M059J (cell line): ENCODE measurements at places on chromosomes 5 and 9. TPM values are rescaled to one million over a fixed set of nuclear protein-coding genes. Genes with fewer than 3 reads are reported as not detected.

GRCh38 chr5:135206862-135207261, 172.8 kb upstream of the PITX1 start:
- DNase-seq, result no peak

GRCh38 chr5:86461169-86461956, 156.4 kb upstream of the COX7C start:
- DNase-seq, result peak; percentile 26

- DNase-seq, result peak; percentile 38
These were observed 202.4 kb upstream of the TBC1D2 start for GRCh38 chr9:98457726-98458370.

DNA sequence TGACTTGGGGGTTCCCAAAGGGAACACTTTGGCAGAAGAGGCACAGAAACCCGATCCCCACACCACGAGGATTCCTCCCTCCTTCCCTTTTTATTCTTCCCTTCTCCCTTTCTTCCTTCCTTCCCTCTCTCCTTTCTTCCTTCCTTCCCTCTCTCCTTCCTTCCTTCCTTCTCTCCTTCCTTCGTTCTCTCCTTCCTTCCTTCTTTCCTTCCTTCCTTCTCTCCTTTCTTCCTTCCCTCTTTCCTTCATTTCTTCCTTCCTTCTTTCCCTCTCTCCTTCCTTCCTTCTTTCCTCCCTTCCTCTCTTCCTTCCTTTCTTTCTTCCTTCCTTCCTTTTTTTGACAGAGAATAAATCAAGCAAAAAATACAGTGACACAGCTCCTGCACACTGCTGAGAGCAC, 168.0 kb upstream of the NFIL3 start:
- no peak for DNase-seq

IFNB1 gene
- total RNA-seq, result 0.52 TPM in 1 of 2 replicates, not detected in the other

GRCh38 chr9:136189394-136190236, 15.3 kb downstream of the LHX3 start:
- no peak for DNase-seq

DNA sequence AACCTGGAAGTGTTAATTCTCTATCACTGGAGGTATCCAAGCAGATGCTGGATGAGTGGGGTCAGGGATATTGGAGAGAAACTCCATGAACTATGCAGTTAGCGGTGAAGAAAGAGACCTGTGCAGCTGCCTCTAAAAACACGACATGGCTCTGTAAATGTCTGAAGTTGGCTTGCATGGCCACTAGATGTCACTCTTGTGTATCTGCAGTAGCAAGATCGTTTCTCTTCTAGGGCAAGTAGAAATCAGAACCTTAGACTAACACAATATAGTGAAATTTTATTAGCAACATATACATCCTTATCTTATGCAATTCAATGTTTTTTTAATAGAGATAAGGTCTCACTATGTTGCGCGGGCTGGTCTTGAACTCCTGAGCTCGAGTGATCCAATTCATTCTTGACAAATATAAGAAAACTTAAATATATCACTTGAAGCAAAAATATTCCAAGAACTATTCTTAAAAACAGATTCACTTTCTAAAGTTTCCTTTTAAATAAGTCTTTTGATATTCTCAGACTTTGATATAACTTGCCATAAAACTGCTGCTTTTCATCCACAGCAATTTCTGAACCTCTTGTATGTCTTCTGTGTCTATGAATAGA, 2.9 kb downstream of the OR2S2 start:
- peak; percentile 76 for DNase-seq

AK6 gene
- total RNA-seq, result 48.9 and 51.6 TPM in 2 replicates

- peak; percentile 71 for DNase-seq
These were observed 567.6 kb upstream of the ADAMTS16 start for GRCh38 chr5:4572311-4573100.

PCDHB9 gene
- 1.6 and 9.3 TPM in 2 replicates for total RNA-seq

GRCh38 chr9:8287501-8287900, 487.9 kb upstream of the DMAC1 start:
- DNase-seq, result no peak

CNOT8 gene
- total RNA-seq, result 49.8 and 69.7 TPM in 2 replicates

LEAP2 gene
- 0.25 TPM in 1 of 2 replicates, not detected in the other for total RNA-seq

DNA sequence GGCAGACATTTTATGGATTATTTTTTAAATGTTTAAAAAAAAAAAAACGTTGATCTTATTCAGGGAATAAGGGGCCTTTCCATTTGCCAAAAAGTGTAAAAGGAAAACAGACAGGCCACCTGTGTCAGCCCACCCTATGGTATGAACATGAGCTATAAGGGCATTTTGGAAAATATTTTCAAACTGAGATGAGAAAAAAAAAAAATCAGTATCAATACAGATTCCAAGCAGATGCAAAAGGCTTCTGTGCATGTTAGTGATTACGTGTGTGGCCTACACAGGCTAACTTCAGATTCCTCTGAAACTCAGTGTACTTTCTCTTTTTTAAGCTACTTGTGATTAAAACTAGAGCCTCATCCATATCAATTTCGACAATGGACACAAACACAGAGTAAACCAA, 189.9 kb downstream of the BNC2 start:
- no peak for DNase-seq

NSG2 gene
- not detected in 2 replicates for total RNA-seq

- DNase-seq, result no peak
These were observed 90.1 kb upstream of the TBCA start for GRCh38 chr5:77866198-77866597.

PCDHA5 gene
- not detected in 2 replicates for total RNA-seq
